Activated gamma-delta T cell treated with Interleukin-2 at 50 U/mL for 16 hours (primary cell): ENCODE measurements at places on chromosomes 4 and X.

GRCh38 chr4:83040269-83040668 lies 5.3 kb downstream of the COPS4 start:
- DNase-seq: no peak

DNA sequence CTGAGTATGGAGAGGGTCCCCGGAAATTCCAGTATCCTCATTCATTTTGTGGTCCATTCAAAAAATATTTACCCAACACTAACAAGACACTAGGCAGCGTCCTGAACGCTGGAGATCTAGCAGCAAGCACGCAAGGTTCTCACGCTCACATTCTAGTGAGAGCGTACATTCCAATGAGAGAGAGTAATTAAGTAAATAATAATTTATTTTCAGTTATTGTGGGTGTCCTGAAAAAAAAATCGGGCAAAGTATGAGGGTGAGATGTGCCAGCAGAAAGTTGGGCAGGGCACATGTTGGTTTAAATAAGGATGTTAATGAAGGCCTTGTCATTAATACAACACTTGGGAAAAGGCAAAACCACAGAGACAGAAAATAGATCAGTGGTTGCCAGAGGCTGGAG lies 4.0 kb upstream of the TMEM156 start:
- DNase-seq: no peak

- no peak for DNase-seq
These were observed 1.9 kb downstream of the SMAD1 start for GRCh38 chr4:145483514-145483913.

GRCh38 chr4:8301851-8302730 lies 32.5 kb downstream of the HTRA3 start:
- DNase-seq: no peak

- no peak for DNase-seq
These were observed 7.5 kb downstream of the NEK1 start for GRCh38 chr4:169604903-169605331.

DNA sequence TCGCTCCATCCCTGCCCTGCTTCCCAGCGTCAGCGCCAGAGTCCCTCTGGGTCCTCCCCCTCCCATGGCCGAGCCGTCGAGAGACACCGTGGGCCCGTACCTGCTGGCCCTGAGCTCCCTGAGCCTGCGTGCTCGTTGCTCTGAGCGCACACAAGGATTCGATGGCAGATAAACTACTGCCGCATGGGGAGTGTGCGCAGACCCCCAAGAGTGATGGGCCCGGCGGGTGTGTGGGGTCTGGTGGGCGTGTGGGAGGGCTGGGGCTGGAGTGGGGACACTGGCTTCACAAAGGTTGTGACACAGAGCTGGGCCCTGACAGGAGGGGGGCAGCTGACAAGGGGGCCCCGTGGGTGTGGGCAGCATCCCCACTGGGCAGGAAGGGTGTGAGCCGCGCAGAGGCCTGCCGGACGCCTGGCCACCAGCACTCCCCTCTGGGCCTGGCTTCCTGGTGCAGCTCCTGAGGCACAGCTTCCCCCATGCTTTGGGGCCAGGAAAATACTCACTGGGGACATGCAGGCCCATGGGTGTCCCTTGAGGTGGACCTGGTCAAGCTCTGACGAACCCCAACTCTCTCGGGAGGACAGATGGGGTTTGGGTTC lies 4.8 kb upstream of the RGS12 start:
- DNase-seq: no peak
